ENCODE measurements at places on chromosomes 5 and 9.

- DNase-seq = no peak
Measured at GRCh38 chr9:37987467-37987981, 81.5 kb downstream of the SHB start.

GRCh38 chr5:177529247-177530203 lies 12.8 kb upstream of the DDX41 start:
- no peak for DNase-seq

DNA sequence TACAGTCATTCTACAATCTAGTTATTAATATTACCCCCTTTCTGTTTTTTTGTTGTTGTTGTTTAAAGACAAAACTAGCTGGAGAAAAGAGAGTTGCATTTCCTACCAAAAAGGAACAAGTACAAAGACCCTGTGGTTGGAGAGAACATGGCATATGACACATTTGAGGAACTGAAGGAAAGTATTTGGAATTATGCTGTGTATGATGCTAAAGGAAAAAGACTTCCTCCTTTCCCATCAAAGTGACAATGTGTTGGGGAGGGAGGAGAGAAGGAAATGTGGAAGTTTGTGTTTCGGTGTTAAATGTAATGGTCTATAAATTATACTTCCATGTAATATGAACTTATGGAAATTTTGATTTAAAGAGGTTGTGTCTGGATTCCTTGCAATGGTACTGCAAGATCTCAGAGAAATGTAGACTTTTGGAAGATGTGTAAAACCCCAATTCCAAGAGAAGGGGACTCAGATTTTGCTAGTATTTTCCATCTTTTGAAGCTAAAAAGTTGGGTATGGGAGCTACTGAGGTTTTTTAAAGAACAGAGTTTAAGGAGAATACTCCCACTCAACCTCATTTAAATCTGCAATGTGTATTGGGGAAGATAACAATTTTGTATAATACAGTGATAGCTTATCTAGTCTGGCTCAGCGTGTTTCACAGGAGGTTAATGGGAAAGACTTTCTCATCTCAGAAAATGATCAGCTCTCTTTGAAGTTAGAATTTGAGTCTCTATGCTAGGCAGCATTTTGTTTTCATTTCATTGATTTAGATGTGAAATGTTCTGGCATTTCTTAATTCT lies 15.4 kb upstream of the TNFSF8 start:
- DNase-seq = no peak

DNA sequence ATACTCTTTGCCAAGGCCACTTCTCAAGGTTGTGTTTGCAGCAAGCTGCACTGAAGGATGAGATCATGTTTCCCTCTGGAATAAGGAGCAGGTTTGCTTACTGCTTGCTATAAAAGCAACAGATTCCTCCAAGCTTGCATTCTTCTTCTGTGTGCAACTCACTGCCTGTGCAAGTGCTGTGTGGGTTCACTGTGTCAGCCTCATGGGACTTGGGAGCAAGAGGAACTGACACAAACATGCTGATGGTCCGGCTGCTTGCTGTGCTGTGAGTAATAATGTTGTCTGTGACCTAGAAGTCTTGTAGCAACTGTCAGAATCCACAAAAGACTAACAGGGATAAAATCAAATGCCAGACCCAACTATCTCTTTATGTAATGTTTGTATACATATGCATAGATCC lies 33.6 kb upstream of the SHC3 start:
- DNase-seq = no peak

DNA sequence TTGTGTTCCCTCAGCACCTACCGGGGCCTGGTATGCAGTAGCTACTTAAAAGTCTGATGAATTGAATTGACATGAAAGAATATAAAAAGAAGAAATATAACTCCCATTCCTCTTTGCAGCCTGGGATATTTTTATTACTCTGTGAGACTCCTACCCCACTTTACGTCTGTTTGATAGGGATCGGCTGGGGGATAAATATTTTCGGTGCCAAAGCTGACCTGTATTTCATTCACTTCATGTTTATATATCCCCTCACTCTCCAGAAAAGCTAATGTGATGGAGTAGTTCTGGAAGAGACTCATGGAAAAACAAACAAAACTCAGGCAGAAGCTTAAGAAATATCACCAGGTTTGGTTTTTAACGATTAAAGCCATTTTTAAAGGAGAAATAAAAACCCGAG lies 108.2 kb upstream of the TBC1D2 start:
- no peak for DNase-seq

DNA sequence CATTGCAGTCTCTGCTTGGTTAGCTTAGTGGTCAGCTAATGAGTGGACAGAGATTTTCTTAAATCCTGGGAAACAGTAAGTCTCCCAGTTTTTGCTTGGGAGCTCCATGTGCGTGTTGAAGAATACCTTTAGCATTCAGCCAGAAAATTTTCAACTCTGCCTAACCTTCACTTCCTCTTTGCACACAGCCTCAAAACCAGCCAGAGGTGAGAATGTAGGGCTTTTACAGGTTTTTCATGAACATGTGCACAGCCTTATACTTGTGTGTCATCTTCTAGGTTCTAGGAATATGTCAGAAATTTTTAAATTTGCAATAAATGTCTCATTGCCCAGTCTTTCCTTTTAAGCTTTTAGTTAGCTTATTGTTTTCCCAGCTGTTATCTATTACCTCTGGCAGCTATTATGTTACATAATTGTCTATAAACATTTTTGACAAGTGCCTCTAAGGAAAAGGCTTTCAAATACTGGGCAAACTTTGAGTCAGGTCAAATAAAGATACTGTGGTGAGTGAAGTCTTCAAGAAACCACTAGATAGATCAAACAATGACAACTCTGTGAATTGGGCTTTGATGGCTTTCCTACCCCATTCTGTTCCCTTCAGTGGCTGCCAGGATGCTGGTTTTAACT lies 12.7 kb downstream of the ADGRV1 start:
- no peak for DNase-seq
